ENCODE measurements at places on chromosomes 6 and 20.
A peak's percentile ranks its signal among the peaks of the same experiment; 100 is the strongest.

DNA sequence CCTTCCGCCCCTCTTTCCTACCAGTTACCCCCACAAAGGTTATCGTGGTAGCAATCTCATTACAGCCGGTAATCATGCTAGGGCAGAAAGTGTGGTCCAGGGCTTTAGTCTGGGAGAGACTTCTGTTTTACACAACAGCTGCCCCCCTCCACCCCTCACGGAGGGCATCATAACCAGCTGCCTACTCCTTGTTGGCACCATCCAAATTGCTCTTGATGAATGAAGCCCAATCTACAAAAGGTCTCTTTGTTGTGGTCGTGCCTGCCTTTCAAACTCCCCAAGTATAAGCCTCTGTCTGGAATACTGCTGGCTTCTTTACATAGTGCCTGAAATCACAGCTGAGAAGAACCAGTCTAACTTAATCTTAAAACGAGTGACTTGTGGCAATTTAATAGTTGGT, 157.9 kb downstream of the INSM1 start:
- DNase-seq, result no peak

GRCh38 chr20:16821211-16822089, 73.3 kb downstream of the OTOR start:
- peak; percentile 48 for DNase-seq

DNA sequence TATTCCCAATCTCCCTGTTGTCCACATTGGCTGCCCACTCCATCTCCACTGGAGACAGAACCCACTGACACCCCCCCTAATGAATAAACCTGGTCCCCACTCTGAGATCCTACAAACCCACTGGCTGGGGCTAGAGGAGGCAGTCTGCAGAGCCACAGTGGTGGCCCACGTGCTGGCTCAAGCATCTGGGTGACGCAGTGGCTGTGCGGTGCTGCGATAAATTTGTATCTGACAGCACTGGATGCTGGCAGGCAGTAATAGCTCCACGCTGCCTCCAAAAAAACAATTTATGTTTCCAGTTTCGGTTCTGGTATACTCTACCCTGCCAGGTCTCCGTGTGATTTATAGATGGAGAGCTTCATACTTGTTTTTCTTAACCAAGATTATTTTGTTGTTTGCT, 87.1 kb upstream of the SYNDIG1 start:
- DNase-seq, result no peak

GRCh38 chr6:6701864-6702263, 113.3 kb downstream of the LY86 start:
- DNase-seq, result no peak

GRCh38 chr6:144955392-144955791, 670.3 kb downstream of the UTRN start:
- no peak for DNase-seq

DNA sequence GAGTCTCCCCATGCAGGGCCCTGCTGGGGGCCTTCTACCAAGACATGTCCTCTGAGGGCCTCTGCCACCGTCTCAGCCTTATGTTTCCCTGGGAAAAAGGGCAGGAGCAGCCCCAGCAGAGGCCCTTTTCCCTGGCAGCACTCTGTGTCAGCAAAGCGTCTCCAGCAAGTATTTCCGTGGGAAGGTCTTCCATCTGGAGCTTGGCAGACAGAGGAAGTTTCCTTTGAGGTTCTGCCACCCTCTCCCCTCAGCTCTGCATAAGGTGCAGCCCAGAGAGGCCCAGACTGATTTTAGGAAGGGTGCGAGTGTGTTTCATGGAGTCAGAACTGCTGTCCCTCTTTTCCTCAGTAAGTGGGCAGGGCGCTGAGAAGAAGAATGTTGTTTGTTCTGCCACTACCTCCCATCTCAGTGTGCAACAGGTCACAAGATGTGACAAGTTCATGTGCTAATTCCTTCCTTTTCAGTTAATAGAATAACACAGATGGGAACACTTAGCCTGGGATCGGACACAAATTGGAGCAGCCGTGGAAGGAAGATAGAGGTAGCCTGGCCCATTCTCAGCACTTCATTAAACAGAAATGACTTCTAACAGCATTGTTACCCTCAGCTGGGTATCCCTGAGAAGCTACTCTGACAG, 784.4 kb downstream of the MAFB start:
- no peak for DNase-seq

- DNase-seq, result no peak
Observed at GRCh38 chr6:140256248-140256647, 881.8 kb upstream of the CITED2 start.

DNA sequence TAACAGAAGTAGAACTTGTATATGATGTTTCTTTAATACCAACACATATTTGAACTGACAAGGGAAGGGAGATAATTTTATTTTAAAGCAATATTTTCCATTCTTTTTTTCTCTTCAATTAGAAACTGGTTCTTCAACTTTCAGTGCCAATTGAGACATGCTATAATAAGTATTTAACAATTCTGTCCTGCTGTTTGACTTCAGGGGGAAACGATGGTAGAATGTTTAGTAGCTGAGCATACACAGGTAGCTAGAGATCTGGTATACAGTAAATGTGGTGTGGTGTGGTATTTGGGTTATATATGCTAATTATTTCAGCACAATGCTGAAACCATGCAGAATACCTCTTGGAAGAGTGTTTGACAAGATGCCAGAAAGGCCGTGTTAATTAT, 156.9 kb downstream of the ARID1B start:
- peak; percentile 60 for DNase-seq

GRCh38 chr20:6558341-6558740, 209.1 kb upstream of the BMP2 start:
- peak; percentile 10 for DNase-seq

DNA sequence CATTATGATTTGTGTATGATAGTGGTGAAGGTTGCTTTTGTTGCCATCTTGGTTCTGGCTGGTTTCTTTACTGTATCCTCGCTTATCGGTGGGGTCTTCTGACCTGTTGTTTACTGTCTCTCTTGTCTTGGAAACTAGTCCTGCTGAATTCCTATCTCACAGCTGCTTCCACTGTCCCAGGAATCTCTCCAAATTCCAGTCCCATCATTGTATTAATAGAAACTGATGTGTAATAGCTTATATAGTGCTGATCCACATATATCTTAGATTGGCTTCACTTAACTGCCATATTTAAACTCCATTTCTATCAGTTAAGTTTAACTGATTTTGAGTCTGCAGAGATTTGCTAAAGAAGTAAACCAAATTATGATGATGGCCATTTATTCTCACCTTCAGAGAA, 5.9 kb downstream of the GTF2H5 start:
- no peak for DNase-seq

DNA sequence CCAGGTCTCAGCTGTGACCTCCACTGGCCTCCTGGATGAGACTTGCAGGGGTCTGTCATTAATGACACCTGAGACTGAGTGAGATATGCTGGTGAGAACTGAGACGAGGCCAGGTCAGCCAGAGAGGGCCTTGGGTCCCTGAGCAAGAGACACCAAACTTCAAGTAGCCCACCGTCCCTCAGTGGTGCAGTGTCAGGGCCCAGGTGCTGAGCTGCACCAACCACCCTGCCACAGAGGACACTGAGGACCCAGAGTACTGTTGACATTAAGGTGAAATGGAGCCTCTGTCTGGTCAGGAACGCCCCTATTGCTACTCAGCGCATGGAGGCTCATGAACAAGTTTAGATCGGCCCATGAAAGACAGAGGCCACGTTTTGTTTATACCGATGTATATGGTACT, 64.1 kb upstream of the SCP2D1 start:
- no peak for DNase-seq

DNA sequence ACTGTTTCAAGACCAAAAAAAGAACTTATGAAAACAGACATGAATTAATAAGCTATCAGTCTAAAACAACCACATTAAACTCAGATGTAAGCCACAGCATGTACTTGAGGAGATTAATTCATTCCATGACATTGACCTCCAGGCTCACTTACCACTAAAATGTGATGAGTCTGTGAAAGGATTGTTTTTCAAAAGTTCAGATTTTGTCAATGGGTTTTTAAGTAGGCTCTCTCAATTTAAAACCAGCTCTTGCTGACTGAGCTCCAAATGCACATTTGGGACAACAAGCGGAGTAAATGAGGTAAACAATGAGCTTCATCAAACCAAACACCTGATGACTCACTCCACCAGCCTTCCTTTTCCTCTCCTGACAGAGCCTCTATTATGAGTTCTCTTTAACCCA, 197.0 kb downstream of the SIM1 start:
- DNase-seq, result peak; percentile 3

DNA sequence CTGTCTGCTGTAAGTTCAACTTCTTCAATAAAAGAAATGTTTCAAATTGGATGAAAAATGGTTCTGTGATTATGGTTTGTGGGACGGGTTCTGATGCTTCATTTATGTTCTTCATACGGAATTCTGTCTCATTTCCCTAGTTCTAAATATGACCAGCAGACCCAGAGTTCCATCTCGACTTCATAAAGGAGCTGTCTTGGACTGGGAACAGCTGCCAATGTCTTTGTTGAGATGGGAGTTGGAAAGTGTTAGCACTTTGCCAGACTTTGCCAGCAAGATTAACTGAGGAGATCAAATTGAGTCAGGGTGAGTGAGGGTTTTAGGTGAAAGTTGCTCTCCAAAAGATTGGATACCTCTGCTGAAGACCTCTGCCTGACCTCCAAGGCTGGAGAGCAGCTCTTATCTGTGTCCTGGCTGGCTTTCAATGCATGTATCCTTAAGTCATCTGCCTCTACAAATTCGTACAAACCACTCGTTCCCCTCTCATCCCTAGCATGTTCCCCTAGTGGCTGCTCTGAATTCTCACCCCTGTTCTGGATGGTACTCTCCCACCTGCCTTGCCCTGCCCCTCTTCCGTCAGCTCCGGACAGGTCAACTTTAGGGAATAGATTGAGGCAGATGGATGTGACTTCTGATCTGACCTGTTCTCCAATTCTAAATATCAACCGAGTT, at the start of gene EFCAB8:
Gene EFCAB8, plus strand, starts transcription at position 223 of the 672 bp plus-strand sequence. CDS start 4,870 bp downstream, outside the sequence.
- DNase-seq, result no peak

DNA sequence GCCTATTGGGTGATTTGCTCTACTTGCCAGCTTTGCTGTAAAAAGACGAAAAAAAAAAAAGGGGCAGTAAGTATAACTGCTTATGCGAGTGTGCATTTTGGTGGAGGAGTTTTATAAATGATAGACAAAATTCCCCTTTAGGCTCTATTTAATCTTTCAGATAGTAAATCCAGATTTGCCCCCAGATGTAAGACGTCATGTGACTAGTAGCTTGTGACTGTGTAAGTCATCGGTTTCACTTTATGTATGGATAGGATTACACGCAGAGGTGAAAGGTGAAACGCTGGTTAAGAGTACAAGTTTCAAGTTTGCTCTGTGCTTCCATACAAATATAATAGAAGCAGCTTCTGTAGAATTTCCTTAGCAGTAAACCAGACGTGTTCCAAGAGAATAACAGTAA, 7.9 kb downstream of the RAB32 start:
- no peak for DNase-seq

DNA sequence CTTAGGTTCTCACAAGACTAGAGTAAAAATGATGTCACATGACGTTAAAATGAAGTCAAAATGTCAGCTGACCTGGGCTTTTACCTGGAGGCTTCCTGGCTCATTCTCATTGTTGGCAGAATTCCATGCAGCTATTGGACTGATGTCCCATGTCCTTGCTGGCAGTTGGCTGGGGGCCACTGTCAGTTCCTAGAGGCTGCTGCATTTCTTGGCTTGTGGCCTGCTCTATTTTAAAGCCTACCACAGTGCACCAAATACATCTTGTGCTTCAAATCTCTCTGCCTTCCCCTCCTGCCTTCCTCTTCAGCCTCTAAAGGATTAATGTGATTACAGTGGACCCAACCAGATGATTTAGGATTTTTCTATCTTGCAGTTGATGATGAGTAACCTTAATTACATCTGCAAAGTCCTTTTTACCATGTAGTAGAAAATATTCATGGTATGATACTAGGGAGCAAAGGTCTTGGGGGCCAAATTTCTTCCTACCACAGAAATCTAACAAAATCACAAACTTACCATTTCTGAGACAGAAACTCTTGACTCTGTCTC, 81.9 kb downstream of the FIG4 start:
- no peak for DNase-seq

GRCh38 chr6:117346142-117346930, 79.4 kb downstream of the ROS1 start:
- no peak for DNase-seq

- DNase-seq, result no peak
Observed at GRCh38 chr6:713351-713750, 20.4 kb upstream of the EXOC2 start.

DNA sequence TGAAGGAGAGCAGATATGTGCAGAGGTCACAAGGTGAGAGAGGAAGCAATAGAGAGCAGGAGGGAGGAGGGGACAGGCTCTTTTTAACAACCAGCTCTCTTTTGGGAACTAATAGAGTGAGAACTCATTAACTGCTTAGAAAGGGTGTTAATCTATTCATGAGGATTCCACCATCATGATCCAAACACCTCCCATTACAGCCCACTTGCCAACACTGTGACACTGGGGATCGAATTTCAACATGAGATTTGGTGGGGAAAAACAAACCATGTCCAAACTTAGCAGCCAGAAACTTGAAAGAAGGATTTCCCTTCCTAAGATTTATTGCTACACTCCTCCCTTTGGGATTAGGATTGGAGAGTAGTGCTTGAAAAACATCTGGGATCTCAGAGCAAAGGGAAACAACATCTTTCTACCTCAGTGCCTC, 135.5 kb upstream of the PLCB4 start:
- DNase-seq, result no peak

DNA sequence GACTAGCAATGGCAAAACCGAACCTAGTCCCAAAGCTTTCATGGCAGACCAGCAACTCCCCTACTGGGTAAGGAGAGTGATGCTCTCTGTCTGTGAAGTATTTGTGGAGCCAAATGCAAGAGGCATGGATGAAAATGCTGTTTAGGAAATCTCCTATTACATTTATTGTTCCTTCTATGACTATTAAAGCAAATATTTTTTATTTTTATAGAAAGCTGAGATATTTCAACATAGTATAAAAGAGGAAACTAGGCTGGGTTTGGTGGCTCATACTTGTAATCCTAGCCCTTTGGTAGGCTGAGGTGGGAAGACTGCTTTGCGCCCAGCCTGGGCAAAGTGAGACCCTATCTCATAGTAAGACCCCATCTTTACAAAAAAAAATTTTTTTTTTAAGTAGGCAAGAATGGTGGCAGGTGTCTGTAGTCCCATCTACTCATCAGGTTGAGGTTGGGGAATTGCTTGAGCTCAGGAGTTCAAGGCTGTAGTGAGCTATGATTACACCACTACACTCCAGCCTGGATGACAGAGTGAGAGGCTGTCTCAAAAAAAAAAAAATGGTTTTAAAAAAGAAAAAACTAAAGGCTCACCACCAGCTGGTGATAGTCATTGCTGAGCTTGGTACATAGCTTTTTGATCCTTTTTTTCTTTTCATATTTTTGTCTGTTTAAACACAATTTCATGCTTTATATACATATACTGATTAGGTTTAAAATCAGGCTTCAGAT, 11.3 kb downstream of the KDM1B start:
- no peak for DNase-seq

- no peak for DNase-seq
Observed at GRCh38 chr6:36414481-36414880, 27.0 kb upstream of the ETV7 start.

GRCh38 chr20:59153355-59153681, 10.3 kb upstream of the ZNF831 start:
- no peak for DNase-seq

DNA sequence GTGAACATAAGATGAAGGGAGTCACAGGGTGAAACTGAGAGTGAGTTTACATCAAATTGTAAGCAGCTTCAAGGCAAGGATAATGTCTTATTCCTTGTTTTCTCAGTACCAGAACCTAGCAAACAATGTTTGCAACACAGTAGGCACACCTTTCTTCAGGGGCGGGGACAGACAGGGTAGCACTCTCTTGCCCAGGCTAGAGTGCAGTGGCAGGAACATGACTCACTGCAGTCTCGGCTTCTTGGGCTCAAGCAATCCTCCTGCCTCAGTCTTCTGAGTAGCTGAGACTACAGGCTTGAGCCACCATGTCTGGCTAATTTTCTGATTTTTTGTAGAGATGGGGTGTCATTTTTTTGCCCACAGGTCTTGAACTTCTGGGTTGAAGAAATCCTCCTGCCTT, 299.8 kb downstream of the CD83 start:
- no peak for DNase-seq

Measured in NCI-H1417 (cell line).